AG09309 (cell line): ENCODE measurements at places on chromosomes 11 and 22.

DNA sequence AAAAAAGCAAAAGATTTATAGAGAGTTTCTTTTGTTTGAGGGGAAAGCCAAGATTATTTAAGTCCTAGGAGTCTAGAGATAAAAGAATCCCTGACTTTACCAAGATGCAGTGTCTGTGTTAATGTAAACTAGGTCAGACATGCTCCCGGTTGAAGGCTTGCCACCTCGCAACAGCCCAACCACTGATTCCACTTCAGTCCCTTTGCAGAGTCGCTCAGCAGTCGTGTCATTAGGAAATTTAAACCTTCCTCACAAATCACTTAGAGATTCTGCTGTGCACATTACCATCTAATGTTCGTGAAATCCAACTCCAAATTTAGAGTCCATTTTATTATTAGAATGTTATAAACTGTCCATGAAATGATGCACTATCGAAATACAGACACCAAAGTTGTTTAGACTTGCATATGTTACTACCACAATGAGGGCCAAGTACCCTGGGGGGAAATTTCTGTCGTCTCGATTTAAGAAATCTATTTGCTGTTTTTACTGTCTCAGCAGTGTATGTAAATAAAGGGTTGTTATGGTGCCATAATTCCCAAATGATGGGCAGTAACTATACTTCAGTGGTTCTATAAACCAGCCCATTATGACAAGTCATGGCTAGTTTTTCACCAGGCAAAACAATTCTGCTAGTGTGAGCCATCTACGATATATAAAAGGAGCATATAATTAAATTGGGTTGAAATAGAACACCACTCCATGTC lies 101.4 kb upstream of the MTNR1B start:
- DNase-seq, result no peak

DNA sequence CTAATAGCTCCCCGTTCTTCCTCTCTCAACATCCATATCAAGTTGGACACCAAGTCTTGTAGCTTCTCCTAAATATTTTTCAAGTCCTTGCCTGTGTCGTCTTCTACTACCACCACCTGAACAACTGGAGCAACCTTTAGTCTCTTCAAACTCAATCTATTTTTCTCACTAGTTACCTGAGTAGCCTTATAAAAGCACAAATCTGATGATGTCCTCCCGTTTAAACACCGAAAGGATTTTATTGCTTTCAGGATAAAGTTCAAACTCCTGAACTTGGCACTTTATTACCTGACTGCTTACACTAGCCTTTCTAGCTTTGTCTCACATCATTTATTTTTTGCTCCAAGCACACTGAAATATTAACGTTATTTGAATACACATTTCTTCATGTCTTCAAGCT lies 1.3 kb upstream of the PAK1 start:
- DNase-seq, result no peak

DNA sequence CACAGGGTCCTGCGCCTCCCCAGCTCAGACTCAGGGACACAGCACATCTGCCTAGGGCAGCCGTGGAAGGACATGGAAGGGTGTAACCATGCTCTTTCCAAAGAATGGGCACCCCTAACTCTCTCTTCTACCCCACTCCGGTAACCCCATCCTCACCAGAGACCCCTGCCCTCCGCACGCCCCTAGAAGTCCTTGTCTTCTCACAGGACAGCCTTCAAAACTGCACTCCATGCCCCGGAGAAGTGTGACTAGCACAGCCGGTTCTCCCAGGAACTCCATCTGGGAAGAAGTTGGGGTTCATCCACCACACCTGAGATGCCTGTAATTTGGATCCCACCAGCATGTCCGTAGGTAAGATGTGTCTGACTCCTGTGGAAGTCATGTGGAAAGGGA lies 25.0 kb downstream of the P2RY2 start:
- DNase-seq, result no peak

- DNase-seq, result no peak
Measured at GRCh38 chr11:12810568-12810894, 136.3 kb downstream of the TEAD1 start.

DNA sequence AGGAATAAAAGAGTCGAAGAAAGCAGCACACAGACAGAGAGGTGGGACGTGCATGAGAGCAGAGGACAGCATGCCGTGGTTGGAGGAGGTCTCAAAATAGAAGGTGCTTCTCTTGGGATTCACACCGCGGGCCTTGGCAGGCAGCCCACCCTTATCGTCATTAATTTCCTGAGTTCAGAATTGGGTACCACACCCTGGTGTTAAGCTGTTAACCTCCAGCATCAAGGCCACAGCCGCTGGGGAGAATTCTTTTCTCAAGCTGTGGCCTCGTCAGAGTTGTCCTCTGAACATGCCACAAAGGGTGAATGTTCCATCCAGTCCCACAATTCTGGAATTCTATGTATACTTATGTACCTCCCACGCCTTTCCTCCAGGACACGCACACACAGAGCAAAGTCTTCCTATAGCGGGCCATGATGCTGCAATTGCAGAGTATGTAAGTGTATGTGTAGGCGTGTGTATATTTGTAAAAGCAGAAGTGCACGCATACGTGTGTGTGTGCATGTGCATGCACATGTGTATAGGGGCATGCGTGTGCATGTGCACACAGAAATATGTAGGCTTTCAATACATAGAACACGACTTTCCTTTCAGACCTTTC lies 39.0 kb downstream of the ADAMTS8 start:
- DNase-seq, result no peak

- DNase-seq, result no peak
Measured at GRCh38 chr22:45833613-45834012, 143.3 kb downstream of the WNT7B start.

DNA sequence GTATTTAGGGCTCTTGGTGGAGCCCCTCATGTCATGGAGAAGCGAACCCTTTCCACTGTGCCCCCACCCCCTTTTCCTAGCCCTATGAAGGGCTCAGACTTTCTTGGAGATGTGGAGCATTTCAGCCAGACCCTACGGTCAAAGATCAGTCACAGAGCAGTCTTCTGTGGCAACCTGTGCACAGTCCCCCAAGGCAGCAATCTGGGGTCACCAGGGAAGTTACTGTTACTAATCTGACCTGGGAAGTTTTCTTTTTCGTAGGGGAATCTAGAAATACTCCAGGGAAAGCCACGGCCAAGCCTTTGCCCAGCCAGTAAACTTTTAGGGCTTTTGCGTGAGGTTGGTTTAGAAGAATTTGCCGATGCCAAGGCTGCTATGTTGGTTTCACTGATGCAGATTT lies 50.6 kb downstream of the ZBTB16 start:
- DNase-seq, result no peak

DNA sequence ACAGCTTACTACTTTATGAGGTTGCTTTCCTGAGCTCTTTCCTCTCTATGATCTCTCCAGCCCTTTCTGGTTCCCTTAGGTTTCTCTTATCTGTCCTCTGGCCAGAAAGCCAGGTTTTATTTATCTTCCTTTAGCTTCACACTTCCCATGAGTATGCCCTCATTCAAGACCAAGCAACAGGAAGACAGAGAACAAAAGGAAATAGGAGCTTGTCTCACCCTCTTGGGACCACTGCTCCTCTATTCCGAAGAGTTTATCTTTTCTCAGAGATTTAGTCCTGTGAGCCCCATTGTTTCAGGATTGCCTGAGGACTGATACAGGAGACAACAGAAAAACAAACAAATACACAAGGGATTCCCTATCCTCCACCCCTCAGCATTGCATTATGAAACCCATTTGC lies 62.4 kb upstream of the CCDC179 start:
- no peak for DNase-seq

GRCh38 chr22:50032941-50033601 lies 20.5 kb upstream of the IL17REL start:
- no peak for DNase-seq

- DNase-seq, result no peak
Measured at GRCh38 chr11:71388637-71389235, 59.5 kb downstream of the DHCR7 start.

DNA sequence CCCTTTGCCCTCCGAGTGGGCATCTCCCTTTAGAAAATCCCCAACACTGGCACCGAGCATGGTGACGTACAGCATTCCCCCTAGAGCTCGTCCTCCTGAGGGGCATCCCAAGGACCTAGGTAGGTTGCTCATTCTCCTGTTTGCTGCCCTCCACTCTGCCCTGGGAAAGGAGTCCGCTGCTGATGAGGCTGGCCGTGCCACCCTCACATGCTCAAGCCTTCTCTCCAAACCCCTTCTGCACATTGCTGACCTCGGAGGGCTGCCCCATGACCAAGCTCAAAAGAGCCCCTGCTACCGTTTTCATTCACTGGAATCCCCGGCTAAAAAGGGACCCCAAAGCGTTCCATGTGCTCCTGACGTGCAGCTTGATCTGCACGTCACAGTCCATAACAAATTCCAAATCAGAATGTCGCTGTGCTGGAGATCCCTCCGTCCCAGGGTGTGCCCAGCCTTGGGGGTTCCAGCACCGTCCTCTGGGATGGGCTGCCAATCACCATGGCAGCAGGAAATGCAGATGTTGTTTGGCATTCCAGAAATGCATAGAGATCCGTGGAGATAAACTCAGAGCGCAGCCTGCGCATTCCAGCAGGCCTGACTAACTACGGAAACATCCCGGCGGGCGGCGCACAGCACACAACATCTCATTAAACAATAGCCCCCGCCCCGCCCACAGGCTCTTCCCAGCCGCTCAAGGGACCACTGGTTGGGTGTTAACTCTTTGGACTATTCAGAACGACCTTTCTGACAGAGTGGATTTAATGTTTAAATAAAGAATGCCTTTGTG lies 26.3 kb upstream of the GNB1L start:
- peak; percentile 70 for DNase-seq

DNA sequence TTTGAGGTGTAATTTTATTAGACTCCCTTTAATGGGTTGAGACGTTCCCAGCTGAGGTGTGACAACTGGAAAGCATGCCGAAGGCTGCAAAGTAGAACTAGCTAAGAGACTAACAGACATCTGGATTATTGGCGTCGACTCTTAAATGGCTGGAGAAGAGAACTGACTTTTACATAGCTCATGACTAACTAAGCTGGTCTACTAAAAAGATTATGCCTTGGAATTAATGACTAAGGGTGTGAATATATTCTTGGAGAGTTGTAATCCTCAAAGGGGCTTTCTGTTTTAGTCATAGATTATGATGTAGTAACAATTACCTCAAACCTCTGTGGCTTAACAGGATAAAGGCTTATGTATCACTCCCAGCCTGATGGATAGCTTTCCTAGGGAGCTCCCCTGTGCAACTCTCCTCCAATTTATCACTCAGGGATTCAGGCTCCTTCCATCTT lies 39.5 kb upstream of the SLC5A12 start:
- DNase-seq, result no peak

DNA sequence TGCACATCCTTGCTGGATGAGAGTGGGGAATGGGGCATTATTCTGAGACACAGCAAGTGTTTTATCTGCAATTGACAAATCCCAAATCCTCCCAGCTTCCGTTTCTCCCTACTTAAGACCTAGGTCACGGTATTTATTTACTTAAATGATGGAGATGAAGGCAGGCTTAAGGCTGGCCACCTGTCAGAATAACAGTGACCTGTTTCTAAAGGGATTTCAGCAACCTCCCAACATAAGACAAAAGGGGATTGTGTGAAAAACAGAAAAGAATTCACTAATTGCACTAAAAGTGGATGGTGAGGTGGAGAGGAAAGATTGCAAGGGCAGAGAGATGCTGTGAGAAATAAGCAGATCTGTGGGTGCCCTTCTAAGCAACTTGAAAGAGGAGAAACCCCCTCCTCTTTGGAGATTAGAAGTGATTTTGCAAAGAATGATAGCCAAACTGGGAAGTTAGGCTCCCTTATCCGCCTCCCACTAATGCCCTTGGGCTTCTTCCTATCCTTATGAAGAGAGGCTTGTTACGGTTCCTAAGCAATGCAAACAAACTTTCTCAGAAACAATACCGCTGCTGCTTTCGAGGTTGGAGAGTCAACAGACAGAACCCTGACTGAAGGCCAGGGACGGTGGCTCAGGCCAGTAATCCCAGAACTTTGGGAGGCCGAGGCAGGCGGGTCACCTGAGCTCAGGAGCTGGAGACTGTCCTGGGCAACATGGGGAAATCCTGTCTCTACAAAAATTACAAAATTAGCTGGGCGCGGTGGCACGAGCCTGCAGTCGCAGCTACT lies 84.3 kb downstream of the ARL14EP start:
- DNase-seq, result no peak

GRCh38 chr11:3037040-3037944 lies 19.9 kb downstream of the CARS1 start:
- DNase-seq, result no peak

DNA sequence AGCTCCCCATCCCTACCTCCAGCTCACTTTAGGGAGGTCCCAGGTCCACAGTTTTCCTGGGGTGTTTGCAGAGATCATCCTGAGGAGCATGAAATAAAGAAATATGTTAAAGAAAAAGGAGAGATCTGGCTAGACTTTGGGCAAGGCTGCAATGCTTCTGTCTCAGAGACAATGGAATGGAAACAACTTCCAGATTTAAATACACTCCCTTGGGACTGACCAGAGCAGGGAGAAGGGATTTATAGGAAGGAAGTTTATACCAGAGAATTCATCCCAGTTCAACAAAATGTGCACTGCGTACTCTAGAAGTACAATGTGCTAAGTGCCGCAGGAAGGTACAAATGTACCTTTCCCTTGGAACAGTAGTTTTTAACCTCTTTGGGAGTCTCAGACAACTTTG lies 40.4 kb downstream of the ETS1 start:
- no peak for DNase-seq
